ENCODE measurements at places on chromosomes 5 and 9. TPM values are rescaled to one million over a fixed set of nuclear protein-coding genes. Genes with fewer than 3 reads are reported as not detected.

Gene ZNF483
- 8.7 TPM for total RNA-seq

Gene SLC25A2
- 0.64 TPM for total RNA-seq

Gene ELAVL2
- not detected for total RNA-seq

Gene INSL6
- not detected for total RNA-seq

Gene C5
- total RNA-seq: 37.8 TPM

Gene SVEP1
- 88.1 TPM for total RNA-seq

Gene FAM169A
- 0.84 TPM for total RNA-seq

Gene RAI14
- total RNA-seq: 79.6 TPM

Gene PSMB7
- 73.5 TPM for total RNA-seq

Gene MACIR
- total RNA-seq: 4.2 TPM

Gene LCN2
- total RNA-seq: 14.3 TPM

Gene ADRA1B
- total RNA-seq: 7.1 TPM

Gene PRSS3
- total RNA-seq: not detected

DNA sequence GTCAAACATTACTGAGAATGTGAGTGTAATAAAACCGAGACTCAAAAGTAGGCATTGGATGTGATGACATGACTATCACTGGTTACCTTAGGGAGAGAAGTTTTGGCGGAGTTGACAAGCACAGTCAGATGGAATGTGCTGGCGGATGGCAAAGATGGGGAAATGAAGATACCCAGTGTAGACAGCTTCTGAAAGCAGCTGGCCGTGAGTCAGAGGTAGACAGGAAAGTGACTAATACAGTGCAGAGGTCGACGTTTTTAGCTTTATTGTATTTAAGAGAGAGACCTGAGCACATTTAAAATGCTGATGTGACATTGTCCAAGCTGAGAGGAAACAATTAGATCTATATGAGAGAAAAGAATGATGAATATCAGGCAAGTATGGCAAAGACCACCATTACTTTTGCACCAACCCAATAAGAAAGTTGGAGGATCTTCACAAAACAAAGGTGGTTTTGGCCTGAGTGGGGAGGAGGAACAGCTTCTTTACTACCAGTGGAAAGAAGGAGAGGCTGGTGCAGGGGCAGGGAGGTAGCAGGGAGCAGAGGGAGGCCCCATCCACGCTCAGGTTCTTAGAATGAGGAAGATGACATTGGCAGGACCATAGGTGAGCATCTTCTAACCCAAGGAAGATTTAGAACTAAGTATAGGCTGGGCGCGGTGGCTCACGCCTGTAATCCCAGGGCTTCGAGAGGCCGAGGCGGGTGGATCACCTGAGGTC is 36.7 kb upstream of the KCNIP1 start:
- DNase-seq: no peak

- DNase-seq: no peak
Measured at GRCh38 chr5:8012131-8012977, 143.4 kb downstream of the MTRR start.

DNA sequence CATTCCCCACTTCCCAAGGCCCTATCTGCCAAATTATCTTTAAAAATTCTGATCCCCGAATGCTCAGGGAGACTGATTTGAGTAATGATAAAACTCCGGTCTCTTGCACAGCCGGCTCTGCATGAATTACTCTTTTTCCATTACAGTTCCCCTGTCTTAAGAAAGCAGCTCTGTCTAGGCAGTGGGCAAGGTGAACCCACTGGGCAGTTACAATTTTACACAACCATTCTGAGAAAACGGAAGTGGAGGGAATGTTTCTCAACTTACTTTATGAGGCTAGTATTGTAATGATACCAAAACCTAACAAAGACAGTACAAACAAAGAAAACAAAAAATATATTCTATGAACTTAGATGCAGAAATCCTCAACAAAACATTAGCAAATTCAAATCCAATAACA is 100.0 kb downstream of the MCTP1 start:
- DNase-seq: no peak

DNA sequence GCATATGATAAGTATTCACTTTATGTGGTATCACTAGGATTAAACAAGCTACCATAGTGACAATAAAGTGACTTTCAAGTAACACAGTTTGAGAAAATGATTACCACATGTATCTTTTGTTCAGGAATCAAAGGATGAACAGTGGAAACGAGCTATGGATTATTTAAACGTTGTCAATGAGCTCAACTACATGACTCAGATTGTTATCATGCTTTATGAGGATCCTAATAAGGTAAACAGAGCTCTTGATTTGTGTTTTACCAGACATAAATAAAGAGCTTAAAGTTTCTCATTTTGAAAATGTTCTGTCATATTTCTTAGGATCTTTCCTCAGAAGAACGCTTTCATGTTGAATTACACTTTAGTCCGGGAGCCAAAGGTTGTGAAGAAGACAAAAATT is 57.4 kb downstream of the PPIP5K2 start:
- DNase-seq: no peak

DNA sequence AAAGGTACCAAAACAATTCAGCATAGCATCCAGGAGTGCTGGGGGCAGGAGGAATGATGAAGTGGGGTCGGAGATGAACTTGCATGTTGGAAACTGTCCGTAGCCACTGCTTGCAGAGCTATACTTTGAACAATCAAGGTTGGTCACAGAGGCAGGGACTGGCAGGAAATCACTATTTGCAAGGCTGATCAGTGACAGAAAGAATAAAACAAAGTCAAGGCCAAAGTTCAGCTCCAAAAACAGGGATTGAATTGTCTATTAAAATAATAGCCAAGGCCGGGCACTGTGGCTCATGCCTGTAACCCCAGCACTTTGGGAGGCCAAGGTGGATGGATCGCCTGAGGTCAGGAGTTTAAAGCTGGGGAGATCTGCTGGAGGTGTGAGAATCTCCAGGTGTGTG is 18.7 kb upstream of the SPRY4 start:
- DNase-seq: no peak

DNA sequence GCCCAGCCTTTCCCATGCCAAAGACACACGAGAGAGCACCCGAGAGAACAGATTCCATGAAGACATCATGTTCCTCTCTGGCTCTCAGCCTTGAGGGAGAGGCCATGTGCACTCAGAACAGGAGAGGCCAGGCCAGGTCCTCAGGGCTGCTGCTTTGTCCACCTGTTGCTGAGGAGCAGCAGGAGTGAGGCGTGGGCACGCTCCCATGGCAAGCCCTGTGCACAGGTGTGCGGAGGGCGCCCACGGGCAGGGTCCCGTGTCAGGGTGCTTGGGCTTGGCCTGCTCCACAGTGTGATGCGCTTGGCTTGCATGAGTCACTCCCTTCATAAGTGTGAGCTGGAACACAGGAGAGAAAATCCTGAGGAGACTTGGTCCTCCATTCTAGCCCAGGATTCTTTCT is 27.4 kb downstream of the ZNF354A start:
- no peak for DNase-seq

DNA sequence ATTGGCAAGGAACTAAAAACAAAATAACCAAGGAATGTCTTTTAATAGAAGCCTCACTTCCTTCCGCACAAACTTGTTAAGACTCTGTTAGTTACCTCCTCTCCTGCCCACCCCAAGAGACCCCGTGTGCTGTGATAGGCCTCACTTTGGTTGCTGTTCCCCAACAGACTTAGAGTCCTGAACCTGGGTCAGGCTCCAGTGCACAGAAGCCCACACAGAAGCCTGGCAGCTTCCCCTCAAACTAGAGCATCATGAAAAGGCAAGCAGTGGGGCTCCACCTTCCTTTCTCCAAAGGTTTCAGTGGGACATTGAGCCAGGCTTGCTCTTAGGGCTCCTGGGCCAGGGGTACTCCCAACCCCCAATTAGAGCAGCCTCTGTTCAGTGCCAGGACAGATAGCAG is 230.5 kb downstream of the ESM1 start:
- DNase-seq: no peak

- no peak for DNase-seq
Measured at GRCh38 chr5:133147815-133148567, 96.2 kb downstream of the HSPA4 start.

DNA sequence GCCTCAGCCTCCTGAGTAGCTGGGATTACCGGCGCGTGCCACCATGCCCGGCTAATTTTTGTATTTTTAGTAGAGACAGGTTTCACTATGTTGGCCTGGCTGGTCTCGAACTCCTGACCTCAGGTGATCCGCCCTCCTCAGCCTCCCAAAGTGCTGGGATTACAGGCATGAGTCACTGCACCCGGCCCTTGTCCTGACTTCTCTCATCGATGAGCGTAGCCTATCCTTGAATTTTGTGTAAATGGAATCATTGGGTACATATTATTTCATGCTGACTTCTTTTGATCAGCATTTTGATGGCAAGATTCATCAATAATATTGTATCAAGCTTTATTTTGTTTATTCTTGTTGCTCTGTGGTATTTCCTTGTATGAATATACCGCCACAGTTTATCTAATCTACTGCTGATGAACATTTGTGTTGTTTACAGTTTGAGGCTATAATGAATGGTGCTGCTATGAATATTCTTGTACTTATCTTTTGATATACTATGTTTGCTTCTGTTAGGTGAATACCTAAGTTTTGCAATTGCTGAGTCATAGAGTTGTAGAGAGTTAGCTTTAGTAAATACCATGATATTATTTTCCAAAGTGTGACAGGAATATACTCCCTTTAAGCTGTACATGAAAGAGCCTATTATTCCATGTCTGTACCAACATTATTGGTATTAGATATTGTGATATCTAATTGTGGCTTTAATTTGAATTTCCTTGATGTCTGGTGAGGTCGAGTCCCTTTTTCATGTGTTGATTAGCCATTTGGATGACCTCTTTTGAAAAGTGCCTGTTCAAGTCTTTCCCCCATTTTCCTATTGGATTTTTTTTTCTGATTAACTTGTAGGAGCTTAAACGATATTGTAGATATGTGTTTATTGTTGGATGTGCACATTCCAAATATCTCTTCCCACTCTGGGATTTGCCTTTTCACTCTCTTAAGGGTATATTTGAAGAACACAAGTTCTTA is 107.5 kb downstream of the RGS3 start:
- peak; percentile 20 for DNase-seq

DNA sequence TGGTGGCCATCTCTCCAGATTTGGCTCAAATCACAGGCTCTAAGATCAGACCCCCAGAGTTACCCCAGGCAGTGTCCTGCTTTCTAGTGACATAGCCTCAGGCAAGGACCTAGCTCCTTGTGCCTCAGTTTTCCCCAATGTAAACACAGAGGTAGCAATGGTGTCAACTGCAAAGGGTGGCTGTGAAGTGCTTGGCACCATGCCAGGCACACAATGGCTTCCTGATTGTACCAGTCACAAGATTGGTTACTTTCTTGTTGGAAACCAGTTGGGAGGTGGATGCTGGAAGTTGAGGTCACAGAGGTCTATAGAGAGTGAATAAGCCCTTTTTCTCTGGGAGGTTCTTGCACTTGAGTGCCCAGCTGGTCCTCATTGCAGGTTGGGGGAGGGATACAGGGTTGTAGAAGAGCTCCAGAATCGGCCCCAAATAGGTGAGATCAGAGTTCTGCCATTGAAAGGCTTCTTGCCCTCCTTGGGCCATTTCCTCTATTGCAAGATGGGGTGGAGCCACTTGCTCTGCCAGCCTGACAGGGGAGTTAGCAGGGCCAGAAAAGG is 2.3 kb downstream of the STKLD1 start:
- DNase-seq: no peak

DNA sequence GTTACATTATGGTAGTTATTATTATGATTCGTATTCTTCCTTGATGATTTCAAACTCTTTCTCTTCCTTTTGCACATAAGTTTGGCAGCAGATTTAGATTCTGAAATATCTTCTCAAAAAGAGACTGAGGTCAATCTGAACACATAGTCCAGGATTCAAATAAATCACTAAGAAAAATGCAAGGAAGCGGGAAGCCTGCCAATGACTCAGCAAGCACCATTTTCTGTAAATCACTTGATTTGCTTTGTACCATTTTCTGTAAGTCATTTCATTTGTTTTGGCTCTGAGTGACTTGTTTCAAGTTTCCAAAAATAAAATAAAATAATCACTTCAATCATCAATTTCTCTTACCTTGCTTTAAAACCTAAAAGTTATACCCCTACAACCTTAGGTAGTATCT is 24.6 kb upstream of the GLIS3 start:
- DNase-seq: no peak

GRCh38 chr5:34598177-34598794 is 57.8 kb upstream of the RAI14 start:
- no peak for DNase-seq

DNA sequence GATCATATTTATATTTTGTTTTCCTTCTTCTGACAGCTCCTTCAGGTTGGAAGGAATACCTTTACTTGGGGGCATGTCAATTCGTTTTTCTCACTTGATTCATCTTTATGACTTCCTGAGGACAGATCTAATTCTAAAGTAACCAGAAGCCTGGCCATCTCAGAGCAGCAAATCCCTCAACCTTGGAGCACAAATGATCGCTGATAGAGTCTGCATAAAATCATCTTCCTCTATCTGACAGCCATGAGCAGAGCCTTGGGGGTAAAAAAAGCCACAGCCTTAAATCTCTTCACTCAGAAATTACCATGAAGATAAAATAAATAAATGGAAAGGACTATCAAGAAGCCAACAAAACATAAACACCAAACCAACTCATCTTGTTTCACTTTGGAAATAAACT is 325.8 kb downstream of the PRR16 start:
- no peak for DNase-seq
